BE2C (cell line): ENCODE measurements at places on chromosomes 2 and 18.

DNA sequence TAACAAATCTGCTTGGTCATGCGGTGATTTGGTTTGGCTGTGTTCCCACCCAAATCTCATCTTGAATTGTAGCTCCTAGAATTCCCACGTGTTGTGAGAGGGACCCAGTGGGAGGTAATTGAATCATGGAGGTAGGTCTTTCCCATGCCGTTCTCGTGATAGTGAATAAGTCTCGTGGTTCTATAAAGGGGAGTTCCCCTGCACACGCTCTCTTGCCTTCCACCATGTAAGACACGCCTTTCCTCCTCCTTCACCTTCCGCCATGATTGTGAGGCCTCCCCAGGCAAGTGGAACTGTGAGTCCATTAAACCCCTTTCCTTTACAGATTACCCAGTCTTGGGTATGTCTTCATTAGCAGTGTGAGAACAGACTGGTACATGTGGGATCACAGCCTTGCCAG is 36.7 kb downstream of the TRABD2A start:
- DNase-seq: no peak

GRCh38 chr2:6946722-6947121 is 29.5 kb downstream of the RNF144A start:
- no peak for DNase-seq

- DNase-seq: peak; percentile 52
These were observed 137.1 kb upstream of the CCDC68 start for GRCh38 chr18:55096263-55096951.

- peak; percentile 21 for DNase-seq
These were observed 211.8 kb downstream of the SLC8A1 start for GRCh38 chr2:40240070-40240469.

- DNase-seq: no peak
These were observed 54.8 kb upstream of the FRZB start for GRCh38 chr2:182921234-182921633.

DNA sequence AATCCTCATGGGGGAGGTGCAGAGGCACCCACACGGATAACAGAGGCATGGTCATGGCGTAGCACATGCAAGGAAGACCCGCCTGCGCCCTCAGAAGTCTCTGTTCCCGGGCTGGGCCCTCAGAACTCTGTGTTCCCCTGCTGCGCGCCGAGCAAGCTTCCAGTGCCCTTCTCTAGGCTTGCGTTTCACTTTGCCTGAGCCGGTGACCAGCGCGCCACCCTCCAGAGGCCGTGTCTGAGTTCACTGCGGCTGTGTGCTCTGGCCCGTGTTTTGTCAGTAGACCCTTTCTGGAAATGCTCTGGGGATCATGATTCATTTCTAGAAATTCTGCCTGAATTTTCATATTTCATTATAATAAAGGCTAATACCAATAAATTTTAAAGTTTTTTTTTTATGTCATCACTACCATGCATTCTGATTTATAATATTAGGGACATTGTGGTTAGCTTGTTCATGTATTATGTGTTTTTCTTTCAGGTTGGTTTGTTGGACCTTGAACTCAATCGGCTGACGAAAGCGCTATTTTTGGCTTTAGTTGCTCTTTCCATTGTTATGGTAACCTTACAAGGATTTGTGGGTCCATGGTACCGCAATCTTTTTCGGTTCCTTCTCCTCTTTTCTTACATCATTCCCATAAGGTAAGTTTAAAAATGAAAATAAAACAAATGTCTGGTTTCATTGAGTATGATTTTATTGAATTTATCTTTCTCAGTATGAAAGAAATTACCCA is 142.7 kb upstream of the NFATC1 start:
- no peak for DNase-seq

GRCh38 chr2:206611191-206611590 is 31.1 kb upstream of the FAM237A start:
- no peak for DNase-seq

DNA sequence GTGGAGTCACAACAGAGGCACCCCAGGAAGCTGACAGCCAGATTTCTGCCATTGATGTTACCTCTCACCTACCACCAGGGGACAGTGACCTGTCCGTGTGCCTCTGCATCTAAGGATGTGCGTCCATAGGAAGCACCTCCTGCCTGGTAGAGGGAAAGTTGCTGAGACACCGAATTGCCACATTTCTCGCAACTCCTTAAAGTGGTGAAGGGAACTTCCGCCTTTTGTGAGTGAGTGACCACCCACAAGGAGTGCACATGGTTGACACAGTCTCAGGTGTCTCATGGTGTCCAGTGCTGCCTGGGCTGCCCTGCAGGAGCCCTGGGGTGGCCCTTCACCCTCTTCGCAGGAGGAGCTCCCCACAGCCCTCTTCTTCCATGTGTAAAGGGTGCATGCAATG is 201.8 kb downstream of the GBX2 start:
- DNase-seq: no peak
